ENCODE measurements at places on chromosomes 7 and 10.
A peak's percentile ranks its signal among the peaks of the same experiment; 100 is the strongest.

DNA sequence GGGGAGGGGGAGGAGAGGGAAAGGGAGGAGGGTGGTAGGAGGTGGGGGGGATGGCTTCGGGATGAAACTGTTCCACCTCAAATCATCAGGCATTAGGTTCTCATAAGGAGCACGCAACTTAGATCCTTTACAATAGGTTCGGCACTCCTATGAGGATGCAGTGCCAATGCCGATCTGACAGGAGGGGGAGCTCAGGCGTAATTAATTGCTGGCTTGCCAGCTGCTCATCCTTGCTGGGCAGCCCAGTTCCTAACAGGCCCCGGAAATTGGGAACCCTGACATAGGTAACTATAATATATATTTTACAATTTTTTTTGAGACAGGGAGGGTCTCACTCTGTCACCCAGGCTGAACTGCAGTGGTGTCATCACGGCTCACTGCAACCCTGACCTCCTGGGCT, 118.8 kb upstream of the SFMBT2 start:
- DNase-seq: peak; percentile 44

- no peak for DNase-seq
These were observed 27.0 kb downstream of the CYP2C18 start for GRCh38 chr10:94710578-94710977.

- no peak for DNase-seq
These were observed 1.7 kb downstream of the CCSER2 start for GRCh38 chr10:84329986-84330651.

DNA sequence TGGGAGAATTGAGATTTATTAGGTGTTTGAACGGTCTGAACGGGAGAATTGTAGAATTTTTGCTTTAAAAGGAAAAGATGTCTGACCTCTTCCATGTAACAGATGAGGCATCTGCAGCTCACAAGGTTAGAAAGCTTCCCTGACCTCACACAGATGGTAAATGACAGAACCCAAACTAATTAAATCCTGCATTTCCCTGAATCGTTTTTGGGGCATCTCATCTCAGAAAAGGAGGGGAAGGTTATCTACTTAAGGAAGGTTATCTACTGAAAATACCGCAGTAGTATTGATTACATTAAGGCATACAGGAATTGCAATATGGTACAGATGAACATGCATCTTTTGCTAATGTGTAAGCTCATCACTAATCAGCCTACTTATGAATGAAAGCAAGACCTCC, 278.3 kb downstream of the CCDC3 start:
- DNase-seq: no peak

DNA sequence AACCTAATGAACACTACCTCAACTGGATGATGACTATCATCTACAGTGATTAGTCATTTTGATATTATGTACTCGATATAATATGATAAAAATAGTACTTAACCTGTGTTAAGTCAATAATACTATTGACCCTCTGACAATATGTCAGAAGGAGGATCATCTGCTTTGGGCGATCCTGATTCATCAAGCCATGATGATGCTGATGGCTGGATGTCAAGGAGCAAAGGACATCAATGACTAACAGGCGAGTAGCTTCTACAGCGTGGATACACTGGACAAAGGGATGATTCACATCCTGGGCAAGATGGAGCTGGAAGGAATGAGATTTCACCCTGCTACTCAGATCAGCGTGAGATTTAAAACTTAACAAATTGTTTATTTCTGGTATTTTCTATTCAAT, 94.4 kb upstream of the SKAP2 start:
- no peak for DNase-seq

GRCh38 chr10:78850644-78851435, 217.9 kb upstream of the ZMIZ1 start:
- no peak for DNase-seq

GRCh38 chr7:135188298-135188984, 17.9 kb upstream of the CYREN start:
- no peak for DNase-seq

DNA sequence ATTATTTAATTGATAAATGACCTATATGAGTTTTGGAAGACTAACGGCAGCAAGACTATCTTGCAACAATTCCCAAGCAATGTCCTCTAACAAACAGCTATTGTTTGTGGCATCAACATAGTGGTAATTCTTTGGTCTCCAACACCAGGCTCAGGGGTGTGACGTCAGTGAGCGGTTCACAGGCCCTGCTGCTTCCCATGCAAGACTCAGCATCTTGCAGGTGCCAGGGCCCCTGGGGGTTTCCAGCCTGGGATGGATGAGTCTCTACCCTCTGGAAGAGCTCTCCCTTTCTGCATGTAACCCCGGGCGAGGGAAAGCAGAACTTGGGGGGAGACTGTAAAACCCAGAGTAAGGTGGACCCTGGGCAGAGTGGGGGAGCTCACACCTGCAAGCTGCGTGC, 164.7 kb downstream of the ACTR3B start:
- no peak for DNase-seq

- no peak for DNase-seq
These were observed 41.0 kb upstream of the RAPGEF5 start for GRCh38 chr7:22397981-22398380.

DNA sequence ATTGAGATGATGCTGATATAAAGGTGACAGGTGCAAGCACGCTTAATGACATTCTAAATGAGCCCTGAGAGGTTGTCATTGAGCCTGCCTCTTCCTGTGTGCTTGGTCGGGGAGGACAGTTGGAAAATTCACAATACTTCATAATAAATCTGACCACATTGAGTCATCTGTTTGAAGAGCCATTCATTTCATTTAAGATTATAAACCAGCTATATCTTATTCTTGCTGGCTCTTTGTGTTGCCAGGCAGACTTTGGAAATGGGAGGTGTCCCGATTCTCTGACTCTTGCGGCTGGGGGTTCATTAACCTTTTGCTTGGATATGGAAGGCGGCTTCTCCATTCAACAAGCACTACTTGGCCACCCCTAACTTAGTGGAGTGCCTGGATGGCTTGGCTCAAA, 198.2 kb downstream of the FANK1 start:
- no peak for DNase-seq

- DNase-seq: no peak
These were observed 48.1 kb downstream of the CD36 start for GRCh38 chr7:80686576-80686975.

DNA sequence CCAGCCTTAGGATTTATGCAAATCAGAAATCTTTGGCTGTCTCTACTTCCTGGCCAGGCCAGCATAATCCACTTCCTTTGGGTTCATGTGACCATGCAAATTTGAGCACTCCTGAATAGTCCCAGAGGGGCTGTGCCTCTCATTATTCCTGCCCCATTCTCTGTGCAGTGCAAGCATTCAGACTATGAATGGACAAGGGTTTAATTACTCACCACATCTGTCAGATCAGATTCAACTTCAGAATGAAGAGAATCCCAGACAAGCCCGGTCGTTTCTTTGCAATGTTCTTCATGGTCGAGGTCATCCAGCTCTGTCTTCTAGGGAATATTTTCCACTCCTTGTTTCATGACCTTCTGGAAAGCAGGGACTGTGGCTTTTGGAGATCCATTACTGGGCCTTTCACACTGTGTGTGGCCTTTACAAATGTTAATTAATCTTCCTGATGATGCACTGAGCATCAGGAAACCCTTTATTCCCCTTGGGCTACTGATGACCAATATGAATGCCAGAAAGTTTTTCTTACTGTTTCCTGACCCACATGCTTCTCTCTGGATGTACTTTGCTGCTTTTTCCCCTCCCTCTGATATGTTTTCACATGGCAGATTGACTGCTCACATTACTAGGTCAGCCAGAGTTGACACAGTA, 217.6 kb upstream of the TCF7L2 start:
- no peak for DNase-seq

DNA sequence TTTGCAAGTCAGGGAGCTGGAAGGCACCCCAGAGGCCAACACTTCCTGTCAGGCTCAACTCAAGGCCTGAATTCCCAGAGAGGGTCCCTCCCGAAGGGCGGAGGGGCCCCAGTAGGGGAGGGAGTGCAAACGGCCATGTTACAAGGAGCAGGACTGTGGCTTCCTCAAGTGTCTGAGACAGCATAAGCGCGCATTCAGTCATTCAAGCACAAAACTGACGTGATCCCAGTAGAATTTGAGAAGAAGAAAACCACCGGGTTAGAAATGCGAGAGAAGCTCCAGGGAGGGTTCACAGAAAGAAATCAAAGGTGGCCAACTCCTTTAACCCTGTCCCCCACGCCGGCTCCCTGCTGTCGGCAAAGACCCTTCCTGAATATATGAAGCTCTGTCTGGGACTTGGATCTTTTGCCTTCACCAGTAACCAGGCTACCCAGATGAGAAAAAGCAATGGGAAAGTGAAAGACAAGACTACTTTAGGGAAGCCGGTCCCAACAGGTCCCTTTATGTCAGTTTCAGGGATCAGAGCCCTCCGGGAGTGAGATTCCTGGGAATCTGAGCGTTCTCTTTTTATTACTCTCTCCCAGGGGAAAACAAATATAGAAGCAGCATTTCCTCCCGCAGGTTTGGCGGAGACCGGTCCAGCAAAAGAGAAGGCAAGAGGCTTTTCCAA, 1.3 kb downstream of the AFAP1L2 start:
- no peak for DNase-seq

DNA sequence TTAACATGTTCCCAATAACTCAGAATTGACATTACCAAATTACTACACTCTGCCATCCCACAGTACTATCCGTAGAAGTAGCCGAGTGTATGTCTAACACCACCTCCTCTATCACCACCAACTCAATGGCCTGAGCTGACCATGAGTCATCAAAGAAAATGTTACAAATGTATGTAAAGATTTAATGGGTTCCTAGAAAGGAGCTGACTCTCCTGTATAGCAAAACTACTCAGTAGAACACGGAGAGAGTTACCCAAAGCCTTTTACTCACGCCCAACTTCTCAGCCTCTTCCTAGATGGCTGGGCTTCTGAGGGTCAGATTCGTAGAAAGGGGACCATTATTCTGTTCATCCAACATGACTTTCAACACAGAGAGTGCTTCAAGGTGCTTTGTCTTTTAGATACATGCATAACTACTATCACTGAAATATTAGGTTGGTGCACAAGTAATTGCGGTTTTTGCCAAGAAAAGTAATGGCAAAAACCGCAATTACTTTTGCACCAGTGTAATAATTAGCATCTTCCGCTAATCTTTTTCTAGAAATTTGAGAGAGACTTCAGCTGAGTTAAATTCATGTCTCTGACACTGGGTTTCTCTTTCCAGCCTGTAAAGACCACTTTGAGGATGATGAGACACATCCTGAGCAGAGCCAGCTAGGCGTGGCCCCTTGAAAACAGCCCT, 24.0 kb upstream of the NANOS1 start:
- DNase-seq: no peak

- DNase-seq: no peak
These were observed 47.0 kb upstream of the ZNF107 start for GRCh38 chr7:64618785-64619456.

DNA sequence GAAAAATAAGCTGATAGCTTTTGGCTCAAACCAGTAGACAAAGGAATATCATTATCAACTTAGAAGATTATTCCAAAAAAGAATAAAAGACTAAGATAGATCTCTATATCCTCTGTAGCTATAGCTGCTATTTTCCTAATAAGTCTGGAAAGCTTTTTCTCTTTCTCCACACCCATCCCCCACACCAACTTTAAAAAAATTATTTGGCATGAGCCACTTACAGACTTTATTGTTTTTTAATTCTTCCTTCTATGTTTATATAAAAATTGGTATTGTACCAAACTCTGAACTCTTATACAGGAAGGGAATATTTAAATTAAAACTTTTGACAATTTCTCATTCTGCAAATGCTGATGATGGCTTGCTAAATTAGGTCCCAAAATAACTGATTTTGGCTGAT, 142.7 kb downstream of the RNF133 start:
- DNase-seq: no peak

DNA sequence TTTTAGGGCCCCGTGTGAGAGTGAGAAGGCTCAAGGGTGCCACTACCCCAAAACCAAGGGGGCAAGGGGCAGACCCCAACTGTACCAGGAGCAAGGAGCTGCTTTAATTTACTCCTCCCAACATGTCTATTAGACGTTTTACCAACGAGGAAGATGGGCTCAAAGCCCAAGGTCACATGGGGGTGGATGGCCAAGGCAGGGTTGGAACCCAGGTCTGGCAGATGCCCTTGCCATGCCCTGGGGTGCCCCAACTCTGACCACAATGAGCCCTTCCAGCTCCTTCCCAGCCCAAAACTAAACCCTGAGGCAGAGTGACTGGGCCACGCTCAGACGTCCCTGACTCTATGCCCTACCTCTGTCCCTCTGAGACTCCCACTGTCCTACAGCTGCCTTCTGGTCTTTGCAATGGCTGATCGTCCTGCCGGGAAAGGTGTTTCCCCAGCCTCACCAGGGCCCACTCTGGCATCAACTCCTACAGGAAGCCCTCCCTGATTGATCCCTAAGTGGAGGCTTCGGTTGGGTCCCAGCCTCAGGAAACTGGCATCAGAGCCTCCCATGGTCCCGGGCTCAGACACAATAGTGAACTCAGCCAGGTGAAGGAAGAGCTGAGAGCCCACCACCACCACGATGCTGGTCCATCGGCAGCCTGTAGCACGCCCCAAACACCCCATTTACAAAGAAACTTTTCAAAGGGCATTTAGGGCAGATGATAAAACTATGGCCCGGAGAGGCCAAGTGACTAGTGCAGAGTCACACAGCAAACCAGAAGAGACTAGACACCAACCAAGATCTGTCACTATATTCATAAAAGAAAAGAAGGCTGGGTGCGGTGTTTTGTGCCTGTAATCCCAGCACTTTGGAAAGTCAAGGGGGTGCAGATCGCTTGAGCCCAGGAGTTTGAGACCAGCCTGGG, 60.2 kb upstream of the MYL10 start:
- DNase-seq: no peak

DNA sequence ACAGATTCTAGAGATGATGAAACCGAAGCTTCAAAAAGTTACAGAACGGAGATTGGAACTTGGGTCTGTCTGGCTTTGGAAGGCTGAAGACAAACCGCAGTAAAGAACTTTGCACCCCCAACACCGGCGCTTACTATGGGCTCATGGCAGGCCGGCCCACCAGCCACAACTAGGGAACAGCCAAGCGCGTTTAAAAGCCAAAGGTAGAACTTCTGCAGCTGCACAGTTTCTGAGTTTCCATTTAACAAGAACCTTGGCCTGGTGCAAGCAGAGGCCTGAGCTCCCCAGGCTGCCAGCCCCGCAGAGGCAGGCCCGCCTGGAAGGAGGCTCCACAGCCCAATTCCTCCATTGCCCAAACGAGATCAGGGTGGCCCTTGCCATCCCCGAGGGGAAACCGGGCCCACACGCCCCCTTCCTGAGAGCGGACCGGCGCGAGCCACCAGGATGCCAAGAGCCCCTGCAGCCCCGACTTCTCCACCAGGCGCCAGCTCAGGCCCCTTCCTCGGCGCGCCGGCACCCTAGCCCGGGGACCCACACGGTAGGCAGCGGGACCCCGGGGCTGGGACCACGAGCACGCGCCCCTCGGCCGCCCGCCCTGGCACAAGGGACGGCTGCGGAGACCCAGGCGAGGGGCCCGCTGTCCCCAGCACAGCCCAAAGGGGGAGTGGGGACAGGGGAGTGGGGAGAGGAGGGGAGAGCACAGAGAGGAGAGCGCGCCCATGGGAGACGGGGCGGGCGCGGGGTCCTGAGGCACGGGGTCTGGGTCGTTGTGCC, 566 bp downstream of the MAD1L1 start:
- DNase-seq: peak; percentile 45

- no peak for DNase-seq
These were observed 2.4 kb downstream of the PAPSS2 start for GRCh38 chr10:87661861-87662785.

Measured in glutamatergic neuron (in vitro differentiated cells).